CMK (cell line): ENCODE measurements at places on chromosomes 12 and 14.

DNA sequence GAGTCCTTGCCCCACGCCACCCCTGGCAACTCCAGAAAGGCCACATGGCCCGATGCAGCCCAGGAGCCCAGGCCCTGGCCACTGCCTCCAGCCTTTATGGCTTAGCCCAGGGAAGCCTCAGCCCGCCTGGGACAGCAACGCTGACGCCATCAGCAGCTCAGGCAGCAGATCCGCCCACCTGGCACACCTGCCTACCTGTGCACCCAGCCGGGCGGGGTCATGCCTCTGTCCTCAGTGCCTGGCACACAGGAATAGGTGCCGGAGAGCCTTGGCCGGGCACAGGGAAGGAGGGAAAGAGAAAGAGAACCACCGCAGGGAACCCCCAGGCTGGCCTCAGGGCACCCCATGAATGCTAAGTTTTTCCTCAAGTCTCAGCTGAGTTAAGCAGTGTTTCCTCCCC is 21.1 kb downstream of the BEGAIN start:
- no peak for DNase-seq

GRCh38 chr14:92924247-92924646 is 1.3 kb downstream of the CHGA start:
- no peak for DNase-seq

- no peak for DNase-seq
Measured at GRCh38 chr14:91300283-91300895, 55.9 kb upstream of the GPR68 start.

DNA sequence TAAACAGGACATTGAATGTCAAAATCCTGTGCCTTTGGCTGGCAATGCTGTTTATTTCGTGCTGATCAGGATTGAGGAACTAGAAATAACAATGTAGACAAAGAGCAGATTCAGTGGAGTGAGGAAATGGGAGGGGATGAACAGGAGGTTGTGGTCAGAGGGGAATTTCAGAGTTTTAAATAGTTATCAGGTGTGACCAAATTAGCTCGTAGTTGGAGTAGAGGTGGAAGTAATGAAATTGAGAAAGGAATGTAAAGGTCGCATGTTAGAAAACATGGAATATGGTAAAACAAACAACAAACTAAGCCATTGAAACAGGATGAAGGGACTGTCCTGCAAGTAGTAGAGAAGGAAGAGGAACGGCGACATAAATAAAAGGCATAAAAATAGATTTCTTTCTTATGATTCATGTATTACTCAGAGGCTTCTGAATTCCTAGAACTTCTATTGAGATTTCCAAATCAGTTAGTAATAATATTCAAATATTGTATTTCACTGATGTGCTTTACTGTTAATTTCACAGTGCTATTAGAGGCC is 9.5 kb upstream of the SAV1 start:
- DNase-seq, result no peak

- no peak for DNase-seq
Measured at GRCh38 chr12:11564984-11565651, 84.4 kb upstream of the ETV6 start.

DNA sequence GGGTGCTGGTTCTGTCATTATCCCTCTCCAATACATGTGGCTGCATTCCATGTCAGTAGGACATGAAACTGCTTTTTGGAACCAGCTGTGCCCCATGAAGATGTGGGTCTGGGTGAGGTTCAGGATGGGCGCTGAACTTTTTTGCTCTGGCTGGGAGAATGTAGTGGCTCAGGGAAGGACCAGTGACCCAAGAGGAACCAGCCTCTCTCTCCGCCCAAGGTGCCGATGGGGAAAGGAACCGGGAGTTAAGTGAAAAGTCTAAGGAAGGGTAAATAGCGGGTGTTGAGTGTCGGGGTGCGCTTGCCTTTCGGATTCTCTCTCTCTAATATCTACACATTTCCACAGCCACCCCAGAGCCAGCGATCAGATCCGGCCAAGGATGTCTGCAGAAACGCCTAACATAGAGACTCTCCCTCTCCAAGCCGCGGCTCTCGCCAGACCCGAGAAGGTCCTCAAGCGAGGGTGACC is 7.8 kb downstream of the ARHGEF25 start:
- DNase-seq, result no peak

- DNase-seq, result no peak
Measured at GRCh38 chr12:66244446-66244845, 55.4 kb downstream of the IRAK3 start.

DNA sequence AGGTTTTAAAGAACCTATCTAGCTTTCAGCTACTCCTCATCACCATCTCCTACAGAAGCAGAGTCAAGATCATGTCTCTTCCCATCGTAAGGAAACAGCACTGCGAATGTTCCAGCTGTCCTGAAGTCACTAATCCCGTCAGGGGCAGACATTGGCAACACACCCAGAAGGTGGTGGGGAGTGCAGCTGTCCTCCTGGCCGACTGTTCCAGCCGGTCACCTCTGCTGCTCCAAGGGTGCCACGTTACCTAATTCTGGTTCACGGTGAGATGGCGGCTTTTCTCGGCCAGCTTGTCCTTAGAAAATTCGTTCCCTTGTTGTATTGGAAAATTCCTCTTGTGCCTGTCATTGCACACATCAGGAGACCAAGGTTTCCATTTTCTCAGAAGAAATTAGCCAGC is 196.2 kb downstream of the ZFP36L1 start:
- no peak for DNase-seq

- DNase-seq, result no peak
Measured at GRCh38 chr12:6858799-6859198, 6.8 kb downstream of the USP5 start.

GRCh38 chr14:56205881-56206280 is 87.7 kb downstream of the PELI2 start:
- no peak for DNase-seq

GRCh38 chr14:44700184-44700583 is 193.1 kb upstream of the FSCB start:
- DNase-seq, result no peak

DNA sequence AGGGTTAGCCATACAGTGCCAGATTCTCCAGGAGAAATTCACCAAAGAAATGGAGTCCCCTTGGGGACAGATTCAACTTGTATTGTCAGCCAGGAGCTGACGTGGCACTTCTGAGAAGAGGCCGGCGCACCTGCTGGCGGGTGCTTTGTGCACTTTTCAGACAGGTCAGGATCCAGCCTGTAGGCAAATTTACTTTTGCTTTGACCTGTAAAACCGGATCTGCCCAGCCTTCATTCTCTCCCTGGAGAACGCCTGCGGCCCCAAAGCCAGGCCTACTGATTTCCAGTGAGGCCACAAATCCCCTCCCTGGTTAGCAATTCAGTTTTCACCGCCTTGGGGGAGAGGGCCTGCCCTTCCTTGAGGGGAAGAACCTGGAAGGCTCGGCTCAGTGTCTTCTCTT is 17.4 kb downstream of the P2RX4 start:
- no peak for DNase-seq

DNA sequence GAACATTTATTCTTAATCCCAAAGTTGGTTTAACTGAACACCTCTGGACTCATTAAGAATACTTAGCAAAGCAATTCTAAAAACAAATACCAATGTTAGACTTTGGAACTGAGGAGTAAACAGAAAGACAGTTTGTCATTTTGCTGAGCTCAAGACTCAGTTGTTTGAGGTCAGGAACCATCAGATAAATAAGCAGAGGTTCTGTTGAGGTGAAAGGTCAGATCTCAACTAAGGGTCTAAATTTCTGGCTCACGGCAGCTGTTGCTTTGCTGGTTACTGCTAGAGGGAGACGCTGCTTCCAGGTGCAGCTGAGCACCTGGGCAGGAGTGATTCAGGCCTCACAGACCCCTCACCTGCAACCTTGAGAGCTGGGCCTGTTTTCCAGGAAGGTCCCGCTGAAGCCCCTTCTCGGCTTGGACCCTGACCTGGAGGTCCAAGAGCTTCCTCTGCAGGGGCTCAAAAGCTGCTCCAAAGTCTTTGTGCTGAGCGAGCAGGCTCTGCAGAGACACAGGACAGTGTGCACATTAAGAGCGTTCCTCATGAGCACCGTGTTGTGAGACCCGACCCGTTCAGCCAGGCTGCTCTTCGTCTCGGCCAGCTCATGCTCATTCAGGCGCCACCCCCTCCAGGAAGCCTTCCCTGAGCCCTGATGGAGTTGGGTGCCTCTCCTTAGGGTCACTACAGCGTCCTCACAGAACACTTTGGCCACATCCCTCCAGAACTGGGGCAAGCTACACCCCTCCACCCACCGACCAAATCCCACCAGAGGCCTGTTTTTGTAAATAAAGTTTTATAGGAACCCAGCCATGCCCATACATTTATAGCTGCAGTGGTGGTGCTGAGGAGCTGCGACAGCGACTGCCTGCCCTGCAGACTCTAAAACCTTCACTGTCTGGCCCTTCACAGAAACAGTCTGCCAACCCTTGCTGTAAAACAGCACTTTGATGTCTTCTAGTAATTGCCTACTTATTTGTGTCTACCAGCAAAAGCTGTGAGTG is 72.0 kb downstream of the SYNE3 start:
- no peak for DNase-seq

DNA sequence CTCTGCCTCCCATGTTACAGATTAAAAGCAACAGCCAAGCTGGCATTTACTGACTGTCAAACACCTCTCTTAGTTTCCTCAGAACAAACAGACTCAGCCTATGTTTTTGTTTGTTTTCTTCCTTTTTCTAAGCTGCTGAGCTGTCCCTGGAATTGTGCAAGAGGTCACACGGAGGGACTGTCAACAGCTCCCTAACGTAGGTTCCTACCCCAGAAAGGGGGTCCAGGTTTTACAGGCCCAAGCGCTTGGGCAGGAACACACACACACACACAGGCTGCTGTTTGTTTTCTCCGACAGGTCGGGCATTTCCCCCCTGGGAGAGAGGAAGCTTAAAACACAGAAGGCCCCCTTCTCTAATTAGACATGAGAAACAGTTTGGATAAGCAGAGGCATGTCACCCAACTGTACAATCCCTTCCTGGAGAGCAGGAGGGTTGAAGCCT is 739.6 kb upstream of the TBX3 start:
- DNase-seq, result no peak

DNA sequence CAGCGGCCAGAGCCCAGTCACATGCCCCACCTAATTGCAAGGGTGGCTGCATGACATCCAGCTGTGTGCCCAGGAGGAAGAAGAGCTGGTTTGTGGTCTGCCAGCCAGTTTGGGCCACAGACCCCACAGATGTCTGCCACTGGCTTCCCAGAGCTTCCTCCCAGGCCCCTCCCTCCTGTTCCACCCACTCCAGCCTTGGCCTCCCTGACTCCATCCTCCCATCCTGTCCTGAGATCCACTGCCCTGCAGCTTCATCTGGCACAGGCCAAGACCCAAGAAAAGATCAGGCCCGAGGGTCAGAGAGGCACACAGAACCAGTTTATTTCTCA is 5.9 kb downstream of the NGB start:
- no peak for DNase-seq

- DNase-seq, result no peak
Measured at GRCh38 chr12:83958997-83959396, 953.6 kb downstream of the SLC6A15 start.

DNA sequence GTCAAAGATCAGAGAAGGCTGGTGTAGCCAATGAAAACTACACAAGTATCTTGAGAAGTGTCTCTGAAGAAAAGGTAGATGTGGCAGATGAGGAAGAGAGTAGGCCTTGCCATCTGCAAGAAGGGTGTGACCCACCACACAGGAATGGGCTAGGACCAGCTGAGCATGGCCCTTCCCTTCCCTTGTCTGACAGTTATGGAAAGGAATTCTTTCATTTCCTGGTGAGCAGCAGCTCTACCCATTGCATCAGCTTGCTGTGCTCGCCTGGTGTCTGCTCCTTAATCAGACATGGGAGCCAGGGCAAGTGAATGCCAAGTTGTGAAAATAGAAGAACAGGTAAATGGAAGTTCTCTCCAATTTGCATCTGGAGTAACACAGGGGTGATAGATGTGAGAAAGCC is 145.2 kb upstream of the KRR1 start:
- DNase-seq, result no peak

GRCh38 chr12:52496590-52497071 is 3.6 kb upstream of the KRT6A start:
- no peak for DNase-seq

DNA sequence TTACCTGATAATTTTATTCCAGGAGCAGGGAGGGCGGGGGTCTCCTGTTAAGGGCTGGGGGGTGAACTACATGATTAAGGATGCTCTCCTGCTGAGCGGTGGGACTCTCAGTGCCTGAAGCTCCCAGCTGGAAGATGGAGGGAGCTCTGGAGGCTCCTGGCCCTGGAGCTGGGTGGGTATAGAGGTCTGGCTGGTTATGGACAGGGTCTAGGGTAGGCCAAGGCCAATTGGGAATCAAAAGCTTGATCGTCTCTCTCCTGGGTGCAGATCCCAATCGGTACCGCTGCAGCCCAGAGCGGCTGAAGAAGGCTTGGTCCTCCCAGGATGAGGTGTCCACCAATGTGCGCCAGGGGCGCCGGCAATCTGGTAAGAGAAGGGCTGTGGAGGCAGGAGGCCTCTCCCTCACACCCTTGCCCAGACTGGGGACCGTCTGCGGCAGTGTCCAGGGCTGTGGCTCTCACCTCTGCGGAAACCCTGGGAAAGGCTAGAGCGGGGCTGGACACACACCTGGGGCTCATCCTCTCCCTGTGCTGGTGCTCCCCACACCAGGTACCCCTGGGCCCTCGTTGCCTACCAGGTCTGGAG is 28.4 kb downstream of the PLEKHG3 start:
- no peak for DNase-seq

DNA sequence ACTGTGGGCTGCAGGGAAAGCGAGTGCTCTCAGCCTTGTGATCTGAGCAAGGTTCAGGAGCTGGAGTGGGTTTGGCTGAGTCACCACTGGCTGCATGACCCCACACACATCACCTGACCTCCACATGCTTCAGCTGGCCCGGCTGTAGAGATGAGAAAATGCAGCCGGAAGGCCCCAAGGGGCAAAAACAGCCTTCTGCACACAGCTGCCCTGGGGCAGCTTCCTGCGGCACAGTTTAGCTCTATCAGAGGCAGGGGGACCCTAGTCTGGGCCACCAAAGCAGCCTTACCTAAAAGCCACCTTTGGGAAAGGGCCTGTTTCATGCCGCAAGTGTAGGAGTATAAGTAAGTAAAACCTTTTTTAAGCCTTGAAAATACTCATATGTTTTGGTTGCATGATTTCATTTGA is 123.3 kb downstream of the SSPN start:
- no peak for DNase-seq

DNA sequence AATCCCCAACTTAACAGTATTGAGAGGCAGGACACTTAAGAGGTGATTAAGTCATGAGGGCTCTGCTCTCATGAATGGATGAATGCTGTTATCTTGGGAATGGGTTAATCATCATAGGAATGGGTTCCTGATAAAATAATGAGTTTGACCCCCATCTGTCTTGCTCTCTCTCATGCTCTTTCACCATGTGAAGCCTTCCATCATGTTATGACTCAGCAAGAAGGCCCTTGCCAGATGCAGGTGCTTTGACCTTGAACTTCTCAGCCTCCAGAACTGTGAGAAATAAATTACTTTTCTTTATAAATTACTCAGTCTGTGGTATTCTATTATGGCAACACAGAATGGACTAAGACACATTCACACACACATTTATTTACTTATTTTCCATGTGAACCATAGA is 89.0 kb upstream of the PPM1H start:
- DNase-seq, result no peak

GRCh38 chr14:68864361-68864750 is 71.5 kb upstream of the ZFP36L1 start:
- DNase-seq, result no peak

GRCh38 chr12:28872654-28873268 is 276.3 kb upstream of the FAR2 start:
- peak; percentile 11 for DNase-seq
